ENCODE measurements at places on chromosomes 3 and 15.

- DNase-seq, result no peak
Measured at GRCh38 chr15:65839354-65839901, 29.9 kb upstream of the RAB11A start.

DNA sequence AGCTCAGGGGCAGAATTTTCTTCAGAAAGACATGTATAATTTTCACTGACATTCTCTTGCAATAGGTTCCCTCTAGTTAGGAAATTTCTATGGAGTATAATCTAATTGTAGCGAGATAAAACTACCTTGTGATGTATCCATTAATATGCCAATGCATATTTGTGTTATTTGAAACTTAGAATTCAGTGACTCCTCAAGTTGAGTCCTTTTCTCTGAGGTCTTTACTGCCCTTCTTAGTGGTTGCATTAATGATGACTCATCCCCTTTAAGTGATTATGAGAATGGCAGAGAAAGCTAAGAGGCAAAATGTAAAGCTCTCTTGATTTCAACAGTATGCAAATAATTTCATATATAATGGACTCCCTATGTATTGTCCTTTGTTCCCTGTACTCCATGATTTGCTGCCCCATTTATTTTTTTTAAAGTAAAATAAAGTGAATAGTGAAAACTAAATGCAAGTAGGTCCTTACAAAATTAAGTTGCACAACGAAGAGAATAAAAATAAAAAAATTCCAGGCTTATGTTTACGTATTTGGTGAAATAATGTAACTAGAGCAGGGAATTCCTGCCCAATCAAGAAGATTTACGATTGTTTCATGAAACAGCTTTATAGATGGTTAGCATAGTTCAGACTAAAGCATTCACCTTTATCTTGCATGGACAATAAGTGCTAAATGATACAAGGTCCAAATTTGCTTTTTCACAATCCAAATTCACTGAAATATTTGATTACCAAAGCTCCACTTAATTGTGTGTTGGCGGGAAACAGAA lies 78.1 kb downstream of the ZPLD1 start:
- DNase-seq, result no peak

DNA sequence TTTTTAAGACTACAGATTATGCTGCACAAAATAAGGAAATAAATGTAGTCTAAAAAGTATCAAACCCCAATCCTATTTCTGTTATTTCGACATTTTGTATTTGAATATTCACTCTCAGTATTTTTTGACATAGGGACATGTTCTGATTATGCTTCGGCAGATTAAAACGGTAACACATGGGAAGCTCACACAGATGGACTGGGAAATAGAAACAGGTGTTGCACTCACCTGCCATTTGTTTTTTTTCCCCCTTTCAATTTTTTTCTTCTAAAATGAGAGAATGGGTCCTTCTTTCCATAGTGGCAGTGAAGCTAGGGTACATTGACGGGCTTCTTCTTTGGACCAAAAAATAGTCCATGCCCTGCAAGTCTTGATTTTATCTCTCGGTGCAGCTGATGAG lies 163.1 kb downstream of the MYRIP start:
- DNase-seq, result no peak

- peak; percentile 54 for DNase-seq
Measured at GRCh38 chr3:5194801-5195509, 7.4 kb downstream of the EDEM1 start.

GRCh38 chr3:155382396-155383042 lies 89.0 kb upstream of the STRIT1 start:
- no peak for DNase-seq

GRCh38 chr3:148226246-148226645 lies 471.5 kb upstream of the AGTR1 start:
- no peak for DNase-seq

DNA sequence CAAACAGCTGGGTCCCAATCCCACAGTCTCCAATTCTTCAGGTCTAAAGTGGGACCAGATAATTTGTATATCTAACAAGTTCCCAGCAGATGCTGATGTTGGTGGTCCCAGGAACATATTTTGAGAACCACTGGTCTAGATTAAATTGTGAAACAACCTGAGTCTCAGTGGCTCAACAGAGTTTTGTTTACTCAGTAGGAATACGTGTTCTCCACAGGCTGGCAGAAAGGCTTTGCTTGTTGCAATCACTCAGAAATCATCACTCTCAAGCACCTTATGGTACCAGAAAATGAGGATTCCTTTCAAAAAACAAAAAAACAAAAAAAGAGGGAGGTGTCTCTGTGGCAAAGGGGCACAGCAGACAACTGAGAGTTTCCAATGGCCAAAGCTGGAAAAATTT lies 118.0 kb downstream of the TNIK start:
- no peak for DNase-seq

GRCh38 chr3:172595664-172596393 lies 72.6 kb upstream of the TNFSF10 start:
- DNase-seq, result peak; percentile 31

DNA sequence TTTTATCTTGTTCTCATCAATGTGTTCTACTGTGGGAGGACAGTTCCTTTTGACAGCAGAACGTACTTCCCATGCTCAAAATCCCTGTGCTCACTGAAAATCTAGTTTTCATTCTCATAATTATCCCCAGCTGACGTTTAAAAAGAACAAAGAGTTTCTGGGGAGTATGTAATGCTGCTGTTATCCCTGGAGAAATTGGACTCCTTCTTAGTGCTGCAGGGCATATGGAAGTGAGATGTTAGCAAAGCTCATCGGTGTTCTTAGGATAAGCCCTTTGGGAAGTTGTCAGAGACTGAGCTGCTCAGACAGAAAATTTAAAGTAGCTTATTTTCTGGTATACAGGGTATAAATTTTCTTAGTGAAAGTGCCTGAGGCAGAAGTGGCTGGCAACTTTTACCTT lies 66.5 kb downstream of the CDAN1 start:
- no peak for DNase-seq

DNA sequence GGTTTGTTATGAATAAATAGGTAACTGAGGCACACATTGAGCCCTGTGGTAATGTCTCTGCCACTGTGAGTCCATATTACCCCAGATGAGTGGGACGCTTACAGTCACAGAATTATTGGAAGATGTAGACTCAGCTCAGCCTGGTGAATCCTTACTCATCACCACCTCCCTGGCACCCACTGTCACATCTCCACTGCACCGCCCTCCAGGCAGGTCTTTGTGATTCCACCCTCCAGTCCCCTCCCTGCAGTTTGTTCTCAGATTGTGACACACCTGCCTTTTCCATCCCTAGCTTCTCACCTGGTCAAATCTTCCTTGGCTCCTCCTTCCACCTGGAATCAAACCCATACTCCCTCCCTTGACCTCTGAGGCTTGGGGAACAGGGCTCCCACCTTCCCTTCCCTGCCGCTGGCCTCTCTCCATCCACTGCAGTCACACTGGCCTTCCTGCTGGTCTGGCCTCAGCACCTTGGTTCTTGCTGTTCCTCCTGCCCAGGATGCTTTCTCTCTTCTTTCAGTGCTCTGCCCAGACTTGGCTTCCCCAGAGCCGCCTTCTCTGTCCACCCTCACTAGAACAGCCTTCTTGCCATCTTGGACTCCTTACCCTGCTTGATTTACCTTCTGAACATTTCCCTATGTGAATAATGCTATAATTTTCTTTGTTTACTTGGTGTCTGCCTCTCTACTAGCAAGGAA lies 9.4 kb downstream of the SLC6A20 start:
- no peak for DNase-seq

All from activated naive CD4-positive, alpha-beta T cell treated with Interleukin-2 at 50 U/mL for 16 hours (primary cell).